ENCODE measurements at places on chromosomes 1 and 21.

DNA sequence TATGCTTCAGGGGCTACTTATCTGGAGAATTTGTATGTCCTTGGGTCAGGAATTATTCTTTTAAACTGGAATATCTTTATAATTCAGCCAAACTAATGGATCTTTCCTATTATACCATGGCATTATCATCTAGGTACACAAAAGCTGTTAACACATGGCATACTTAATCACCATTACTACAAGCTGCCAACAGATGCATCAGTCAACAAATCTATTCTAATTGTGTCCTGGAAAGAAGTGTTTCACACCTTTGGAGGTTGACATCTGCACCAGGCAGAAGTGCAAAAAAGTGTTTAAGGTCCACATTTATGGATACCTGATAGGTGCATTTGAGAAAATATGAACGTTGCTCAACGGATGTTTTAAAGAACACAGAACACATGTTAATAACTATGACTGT, 470.2 kb upstream of the ADGRL2 start:
- DNase-seq: no peak

DNA sequence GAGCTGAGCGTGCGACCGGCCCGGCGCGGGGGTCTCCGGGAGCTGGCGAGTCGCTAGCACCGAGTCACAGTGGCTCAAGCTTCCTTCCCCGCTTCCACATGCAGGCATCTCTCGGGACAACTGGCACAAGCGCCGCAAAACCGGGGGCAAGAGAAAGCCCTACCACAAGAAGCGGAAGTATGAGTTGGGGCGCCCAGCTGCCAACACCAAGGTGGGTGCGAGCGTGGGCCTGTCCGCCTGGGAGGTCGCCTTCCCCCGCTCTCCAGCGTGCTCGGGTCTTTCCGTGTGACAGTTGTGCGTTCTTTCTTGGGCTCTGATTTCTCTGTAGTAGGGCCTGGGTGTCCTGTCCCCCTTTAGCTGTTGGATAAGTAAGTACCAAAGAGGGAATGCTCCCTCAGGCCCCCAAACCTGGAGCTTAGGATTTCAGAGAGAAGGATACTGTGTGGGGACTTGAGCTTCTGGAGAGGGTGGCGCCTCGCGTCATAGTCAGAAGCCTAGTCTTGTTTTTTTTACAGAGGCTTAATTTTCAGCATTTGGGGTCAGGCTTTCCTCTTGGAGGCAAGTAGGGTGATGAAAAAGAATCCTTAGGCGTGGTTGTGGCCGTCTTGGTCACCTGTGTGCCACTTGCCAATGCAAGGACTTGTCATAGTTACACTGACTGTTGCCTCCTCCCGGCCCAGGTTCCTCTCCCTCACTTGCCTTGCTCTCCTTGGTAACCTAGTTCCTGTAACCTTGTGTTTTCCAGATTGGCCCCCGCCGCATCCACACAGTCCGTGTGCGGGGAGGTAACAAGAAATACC, 790 bp downstream of the RPS8 start:
- DNase-seq: peak; percentile 45

- DNase-seq: no peak
These were observed 96.8 kb downstream of the TNR start for GRCh38 chr1:175646439-175647209.

DNA sequence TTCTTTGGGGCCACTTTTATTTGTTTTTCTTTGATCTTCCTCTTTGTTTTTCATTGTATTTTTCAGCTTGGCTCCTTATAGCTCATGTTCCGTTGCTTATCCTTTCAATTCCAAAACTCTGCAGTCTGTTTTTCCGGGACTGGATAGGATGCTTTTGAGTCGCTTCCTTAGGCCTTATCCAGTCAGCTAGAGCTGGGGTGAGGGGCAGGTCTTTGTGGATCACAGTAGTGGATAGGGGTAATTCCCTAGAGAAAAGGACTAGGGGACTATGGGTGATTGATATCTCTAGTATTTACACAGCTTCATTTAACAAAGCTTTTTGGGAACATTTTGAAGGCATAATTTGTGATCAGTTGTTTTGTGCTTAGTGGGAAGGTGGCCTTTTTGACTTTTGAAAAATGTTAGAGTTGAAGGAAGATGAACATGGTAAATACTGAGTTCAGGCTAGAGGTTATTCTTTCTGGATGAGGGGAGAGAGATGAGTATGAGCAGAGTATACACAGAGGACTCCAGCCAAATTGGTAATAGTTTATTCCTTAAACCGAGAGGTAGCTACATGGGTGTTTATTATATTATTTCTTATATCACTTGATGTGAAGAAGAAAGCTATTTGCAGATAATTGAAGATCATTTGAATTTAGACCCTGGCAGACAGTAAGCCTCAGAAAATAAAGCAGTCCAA, 22.5 kb downstream of the CEP350 start:
- DNase-seq: no peak

DNA sequence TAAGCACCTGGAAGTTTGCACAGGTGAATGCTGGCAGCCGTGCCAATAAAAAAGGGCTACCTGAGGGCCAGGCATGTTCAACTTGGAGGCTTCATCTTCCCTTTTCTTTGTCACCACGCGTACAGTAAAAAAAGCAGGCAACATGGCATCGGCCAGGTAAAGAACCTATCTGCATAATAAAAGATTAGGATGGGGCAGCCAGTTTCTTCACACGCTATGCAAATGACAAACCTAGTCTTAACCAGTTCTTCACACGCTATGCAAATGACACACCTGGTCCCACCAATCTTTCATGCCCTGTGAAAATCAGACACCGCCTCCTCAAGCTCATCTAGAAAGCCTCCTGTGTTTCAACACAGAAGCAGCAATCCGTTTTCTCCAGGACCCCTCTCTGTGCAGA, 413.4 kb downstream of the HLX start:
- no peak for DNase-seq

DNA sequence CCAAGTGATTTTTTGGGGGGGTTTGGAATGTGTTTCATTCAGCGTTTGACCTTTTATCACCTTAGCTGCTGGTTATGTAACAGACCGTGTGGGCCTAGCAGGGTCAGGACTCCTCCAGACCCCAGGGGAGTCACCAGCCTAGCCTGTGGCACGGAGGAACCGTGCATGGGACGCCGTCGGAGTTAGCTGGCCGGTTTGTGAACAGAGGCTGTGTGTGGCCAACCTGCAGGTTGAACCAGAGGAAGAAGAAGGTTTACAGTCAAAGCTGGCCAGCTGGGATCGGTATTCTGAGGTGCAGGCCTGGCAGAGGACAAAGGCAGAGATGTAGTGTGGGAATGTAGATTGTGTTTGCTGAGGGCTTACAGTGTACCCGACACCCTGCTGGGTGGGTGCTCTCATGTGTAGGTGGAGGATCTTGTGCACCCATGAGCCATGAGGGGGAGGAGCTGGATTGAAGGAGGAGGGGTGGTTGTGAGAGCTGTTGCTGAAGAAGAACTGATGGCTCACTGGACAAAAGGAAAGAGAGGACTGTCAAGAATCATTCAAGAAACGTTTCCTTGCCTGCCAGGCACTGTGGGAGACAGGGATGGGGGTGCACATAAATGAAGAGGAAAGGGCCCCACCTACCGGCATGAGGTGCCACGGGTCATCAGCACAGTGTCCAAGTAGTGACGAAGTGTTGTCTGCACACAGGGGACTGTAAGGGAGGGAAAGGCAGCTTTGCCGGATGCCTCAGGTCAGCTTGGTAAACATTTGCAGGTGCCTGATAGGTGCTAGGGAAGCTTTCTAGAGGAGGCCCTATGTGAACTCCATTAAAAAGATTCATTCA, 40.0 kb upstream of the PWP2 start:
- no peak for DNase-seq

DNA sequence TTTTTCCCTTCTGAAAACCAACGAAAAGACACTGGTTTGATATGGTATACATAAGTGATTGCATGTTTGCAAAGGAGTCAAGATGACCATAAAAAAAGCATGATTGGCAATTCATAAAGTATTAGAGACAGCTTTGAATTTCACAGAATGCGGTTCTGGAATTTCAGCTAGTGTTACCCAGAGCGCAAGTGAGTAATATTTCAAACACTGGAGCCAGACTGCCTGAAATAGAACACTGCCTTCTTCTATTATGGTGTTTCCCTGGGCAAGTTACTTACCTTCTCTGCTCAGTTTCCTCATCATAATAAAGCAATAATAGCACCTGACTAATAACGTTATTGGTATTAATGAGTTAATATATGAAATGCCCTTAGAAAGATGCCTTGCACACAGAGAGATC, 54.7 kb downstream of the NEGR1 start:
- no peak for DNase-seq

- no peak for DNase-seq
These were observed 58.0 kb upstream of the PRMT6 start for GRCh38 chr1:106998431-106999002.

- DNase-seq: no peak
These were observed 101.7 kb upstream of the HAO2 start for GRCh38 chr1:119266858-119267257.

DNA sequence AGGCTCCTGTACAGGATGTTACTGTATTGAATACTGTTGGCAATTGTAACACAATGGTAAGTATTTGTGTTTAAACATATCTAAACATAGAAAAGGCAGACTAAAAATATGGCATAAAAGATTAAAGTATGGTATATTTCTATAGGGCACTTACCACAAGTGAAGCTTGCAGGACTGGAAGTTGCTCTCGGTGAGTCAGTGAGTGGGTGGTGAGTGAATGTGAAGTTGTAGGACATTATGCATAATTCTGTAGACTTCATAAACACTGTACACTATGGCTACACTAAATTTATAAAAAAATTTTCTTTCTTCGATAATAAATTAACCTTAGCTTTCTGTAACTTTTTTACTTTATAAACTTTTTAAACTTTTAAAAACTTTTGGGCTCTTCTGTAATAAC, 13.7 kb upstream of the TRIM62 start:
- DNase-seq: no peak

GRCh38 chr1:61980561-61980960, 214.1 kb upstream of the L1TD1 start:
- DNase-seq: no peak
